ENCODE measurements at places on chromosomes 12 and 14.

GRCh38 chr12:115960868-115961802, 316.4 kb downstream of the MED13L start:
- no peak for DNase-seq

DNA sequence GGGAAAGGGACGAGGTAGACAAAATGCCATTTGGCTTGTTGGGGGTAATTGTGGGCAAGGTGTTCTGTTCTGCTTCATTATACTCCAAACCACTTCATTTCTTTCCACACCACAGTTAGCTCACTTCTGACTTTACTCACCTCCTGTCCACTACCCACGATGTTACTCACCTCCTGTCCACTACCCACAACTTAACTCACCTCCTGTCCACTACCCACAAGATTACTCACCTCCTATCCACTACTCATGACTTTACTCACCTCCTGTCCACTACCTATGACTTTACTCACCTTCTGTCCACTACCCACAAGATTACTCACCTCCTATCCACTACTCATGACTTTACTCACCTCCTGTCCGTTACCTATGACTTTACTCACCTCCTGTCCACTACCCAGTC, 10.1 kb upstream of the TWF1 start:
- DNase-seq, result no peak

GRCh38 chr12:1204581-1205121, 213.6 kb downstream of the ERC1 start:
- no peak for DNase-seq

DNA sequence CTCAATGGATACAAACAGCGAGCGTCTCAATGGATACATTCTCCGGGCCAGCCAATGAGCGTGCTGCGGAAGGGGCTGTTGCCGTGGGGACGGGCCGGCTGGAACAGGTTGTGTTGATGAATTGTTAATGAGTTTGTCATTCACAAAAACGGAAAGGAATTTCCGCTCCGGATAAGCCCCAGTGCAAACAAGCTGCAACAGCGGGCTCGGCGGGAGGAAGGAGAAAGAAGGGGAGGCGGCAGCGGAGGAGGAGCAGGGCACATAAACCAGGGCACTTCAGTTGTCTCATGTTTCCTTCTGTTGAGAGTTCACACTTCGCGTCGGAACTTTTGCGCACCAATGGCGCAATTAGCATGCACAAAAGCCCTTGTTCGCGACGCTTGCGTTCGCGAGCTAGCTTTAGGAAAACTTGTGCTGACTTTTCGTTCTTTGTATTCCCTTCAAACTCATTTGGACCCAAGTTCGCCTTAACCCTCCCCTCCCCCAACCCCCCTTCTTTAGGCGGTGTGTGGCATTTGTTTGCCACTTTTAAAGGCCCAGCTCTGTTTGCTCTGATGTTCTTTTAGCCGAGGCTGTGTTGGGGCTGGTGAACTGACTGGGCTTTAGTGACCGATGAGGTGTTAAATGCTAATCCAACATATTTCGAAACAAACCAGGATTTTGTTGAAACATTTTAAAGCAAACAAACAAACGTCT, at the start of gene DUSP6:
DUSP6 (minus strand) TSS at position 10 of the 696 bp plus-strand sequence. CDS start 462 bp downstream, outside the sequence.
- peak; percentile 90 for DNase-seq

GRCh38 chr12:17592472-17592871, 497.5 kb downstream of the RERGL start:
- no peak for DNase-seq

GRCh38 chr12:28507033-28507432, 316.8 kb downstream of the CCDC91 start:
- no peak for DNase-seq

GRCh38 chr12:109580684-109581333, 7.2 kb downstream of the MVK start:
- DNase-seq, result no peak
